ENCODE measurements at places on chromosomes 2 and 18. TPM values are rescaled to one million over a fixed set of nuclear protein-coding genes. Genes with fewer than 3 reads are reported as not detected.

DSEL gene
- total RNA-seq = 0.27 TPM

TBR1 gene
- 0.05 TPM for total RNA-seq

POTEC gene
- total RNA-seq = not detected

AQP12B gene
- not detected for total RNA-seq
